Activated CD4-positive, alpha-beta T cell treated with anti-CD3 and anti-CD28 coated beads for 24 hours (primary cell): ENCODE measurements at places on chromosomes 7 and 10.

- DNase-seq: no peak
These were observed 38.7 kb downstream of the LAMB4 start for GRCh38 chr7:108091461-108091831.

GRCh38 chr7:104096683-104097082, 107.2 kb upstream of the RELN start:
- DNase-seq: no peak

DNA sequence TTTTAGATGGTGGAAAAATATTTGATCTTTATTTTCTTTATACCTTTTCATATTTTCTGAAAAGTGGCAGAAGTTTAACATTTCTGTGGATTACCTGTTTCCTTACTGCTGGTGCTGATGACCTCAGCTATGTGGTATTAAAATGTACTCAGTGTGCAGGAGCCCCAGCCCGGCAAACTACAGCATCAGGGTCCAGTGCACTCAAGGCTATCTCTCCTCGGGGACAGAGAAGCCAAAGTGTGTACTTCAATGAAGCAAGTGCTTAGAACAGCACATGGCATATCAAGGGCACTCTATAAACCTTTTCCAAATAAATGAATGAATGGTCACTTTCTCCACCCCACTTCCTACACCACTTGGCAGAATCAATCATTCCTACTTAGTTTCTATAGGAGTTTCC, 111.8 kb downstream of the HIP1 start:
- DNase-seq: no peak

- DNase-seq: no peak
These were observed 16.1 kb downstream of the ADD3 start for GRCh38 chr10:110023785-110024465.

- no peak for DNase-seq
These were observed 226.7 kb downstream of the GPAM start for GRCh38 chr10:111956841-111957240.

DNA sequence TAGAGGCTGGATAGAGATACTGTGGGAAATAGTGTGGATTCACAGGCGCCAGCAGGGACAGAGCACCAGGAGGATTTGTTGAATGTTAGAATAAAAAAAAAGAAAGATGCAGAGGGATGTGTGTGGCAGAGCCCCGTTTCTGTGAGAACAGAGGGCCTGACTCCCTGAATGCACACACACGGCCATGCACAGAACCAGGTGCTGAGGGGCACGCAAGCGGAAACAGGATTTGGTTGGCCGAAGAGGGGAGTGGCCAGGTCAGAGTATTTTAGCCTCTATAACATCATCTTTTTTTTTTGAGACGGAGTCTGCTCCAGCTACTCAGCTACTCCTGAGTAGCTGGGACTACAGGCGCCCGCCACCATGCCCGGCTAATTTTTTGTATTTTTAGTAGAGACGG, 21.9 kb downstream of the IQCE start:
- no peak for DNase-seq

- DNase-seq: no peak
These were observed 12.7 kb downstream of the ABCA13 start for GRCh38 chr7:48183965-48184364.

DNA sequence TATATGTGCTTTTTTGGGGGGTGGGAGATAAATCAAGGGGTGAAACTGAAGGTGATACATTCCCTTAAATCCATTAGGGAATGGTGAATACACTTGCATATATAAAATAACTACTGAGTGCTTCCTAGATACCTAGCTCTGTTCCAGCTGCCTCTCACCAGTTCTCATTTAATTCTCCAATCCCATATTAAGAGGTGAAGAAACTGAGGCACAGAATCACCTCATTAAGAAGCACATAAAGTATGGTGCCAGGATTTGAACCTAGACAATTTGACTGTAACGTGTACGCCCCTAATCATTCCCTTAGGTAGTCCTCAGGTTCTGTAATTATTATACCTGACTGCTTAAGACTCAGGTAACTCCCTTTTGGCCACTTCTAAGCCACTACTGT, 1.5 kb upstream of the SFR1 start:
- no peak for DNase-seq

GRCh38 chr10:131047501-131047900, 264.0 kb downstream of the TCERG1L start:
- DNase-seq: no peak

DNA sequence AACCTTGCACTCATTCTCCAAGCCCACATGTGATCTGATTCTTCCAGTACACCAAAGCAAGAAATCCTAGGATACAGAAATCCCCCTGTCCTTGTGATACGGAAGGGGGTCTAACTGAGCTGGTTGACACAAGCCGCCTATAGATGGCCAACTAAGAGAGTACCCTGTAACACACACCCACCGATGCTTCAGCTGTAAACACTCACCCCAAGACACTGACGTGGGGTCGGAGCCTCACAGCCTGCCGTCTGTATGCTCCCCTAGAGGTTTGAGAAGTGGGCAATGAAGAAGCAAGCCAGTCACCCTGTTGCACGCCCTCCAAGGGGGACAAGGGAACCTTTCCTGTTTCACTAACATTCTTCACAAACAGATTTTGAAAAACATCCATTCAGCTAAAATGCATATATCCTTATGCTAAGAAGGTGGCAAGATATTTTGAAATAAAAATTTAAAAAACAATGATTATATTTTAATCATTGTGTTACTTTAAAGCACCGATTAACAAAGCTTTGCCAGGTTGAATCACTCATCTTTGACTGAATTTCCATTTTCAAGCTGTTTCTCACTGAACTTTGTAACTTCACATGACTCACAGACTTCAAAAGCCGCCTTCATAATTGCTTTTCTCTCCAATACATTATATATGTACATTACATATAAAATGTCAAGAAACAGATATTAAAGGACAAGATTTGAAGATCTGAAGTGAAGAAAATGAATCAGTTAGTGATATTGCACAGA, 329.3 kb downstream of the ARL4A start:
- no peak for DNase-seq

GRCh38 chr7:17680026-17680425, 260.3 kb downstream of the SNX13 start:
- DNase-seq: no peak

- DNase-seq: no peak
These were observed 1.0 kb downstream of the SEPHS1 start for GRCh38 chr10:13347043-13347499.

GRCh38 chr7:77327067-77327931, 88.8 kb downstream of the GSAP start:
- no peak for DNase-seq

DNA sequence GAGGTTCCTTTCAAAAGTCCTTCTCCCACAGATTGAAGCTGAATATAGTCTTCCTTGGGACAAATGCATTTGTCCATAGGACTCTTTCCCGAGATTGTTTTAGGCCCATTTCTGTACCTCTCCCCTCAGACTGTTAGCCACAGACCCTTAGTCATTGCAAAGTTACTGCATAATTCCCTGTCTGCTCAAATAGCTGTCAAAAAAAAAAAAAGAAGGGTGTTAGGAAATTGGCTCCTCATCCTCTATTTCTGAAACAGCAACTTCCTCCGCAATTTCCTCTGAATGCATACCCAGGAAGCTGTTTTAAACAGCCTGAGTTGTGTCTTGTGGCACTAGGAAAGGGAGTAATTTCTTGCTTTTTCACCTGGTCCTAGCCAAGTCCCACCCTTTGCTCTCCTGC, 5.4 kb downstream of the LRRC4 start:
- DNase-seq: no peak

DNA sequence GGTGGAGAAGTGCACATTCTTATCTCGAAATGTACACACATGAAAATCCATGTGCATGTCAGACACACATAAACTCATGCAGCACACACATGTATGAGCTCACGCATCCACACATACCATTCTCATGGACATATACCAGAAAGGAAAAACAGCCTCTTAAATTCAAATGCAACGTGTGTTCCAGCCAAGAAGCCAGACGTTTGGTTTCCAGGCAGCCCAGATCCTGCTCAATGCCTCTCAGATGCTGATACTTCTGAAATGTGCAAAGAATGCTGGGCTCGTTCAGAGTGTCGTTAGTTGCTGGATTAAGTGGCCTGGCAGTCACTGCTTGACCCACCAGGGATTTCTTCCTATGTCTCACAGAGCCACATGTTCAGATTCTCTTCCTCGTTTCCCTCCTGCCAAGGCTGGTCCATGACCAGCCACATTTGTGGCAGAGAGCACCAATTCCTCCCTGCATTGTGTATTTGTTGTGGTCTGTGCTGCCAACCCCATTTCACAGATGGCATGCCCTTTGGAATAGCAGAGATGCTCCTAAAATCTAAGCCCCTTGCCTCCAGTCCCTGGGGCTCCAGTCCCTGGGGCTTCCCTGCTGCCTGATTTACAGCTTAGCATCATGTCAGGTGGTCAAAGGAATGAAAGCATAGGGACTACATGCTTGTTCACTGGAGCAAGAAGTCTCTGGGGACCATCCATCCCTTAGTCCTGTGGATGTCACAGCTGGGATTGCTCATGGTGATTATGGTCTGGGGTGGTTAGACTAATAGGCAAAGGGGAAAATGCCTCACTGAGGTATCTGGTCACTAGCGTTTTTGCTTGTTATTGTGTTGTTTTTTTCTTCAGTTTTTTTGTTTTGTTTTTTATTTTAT, 426.6 kb downstream of the PLXNA4 start:
- DNase-seq: no peak

DNA sequence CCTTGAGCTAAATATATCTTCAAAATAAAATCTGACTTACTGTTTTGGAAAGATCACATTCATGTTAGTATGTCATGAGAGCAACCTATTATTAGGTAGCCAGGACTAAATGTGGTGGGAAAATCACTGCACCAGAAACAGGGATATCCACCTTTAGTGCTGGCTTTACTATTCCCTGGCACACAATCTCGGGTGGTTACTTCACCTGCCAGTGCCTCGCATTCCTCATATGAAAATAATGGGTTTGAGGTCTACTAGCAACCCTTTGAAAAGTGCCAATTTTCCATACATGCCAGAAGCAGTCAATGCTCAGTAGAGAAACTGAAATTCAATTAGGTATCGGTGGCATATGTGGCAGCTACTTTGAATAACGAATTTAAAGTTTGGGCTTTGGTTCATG, 36.8 kb downstream of the PTN start:
- DNase-seq: no peak

DNA sequence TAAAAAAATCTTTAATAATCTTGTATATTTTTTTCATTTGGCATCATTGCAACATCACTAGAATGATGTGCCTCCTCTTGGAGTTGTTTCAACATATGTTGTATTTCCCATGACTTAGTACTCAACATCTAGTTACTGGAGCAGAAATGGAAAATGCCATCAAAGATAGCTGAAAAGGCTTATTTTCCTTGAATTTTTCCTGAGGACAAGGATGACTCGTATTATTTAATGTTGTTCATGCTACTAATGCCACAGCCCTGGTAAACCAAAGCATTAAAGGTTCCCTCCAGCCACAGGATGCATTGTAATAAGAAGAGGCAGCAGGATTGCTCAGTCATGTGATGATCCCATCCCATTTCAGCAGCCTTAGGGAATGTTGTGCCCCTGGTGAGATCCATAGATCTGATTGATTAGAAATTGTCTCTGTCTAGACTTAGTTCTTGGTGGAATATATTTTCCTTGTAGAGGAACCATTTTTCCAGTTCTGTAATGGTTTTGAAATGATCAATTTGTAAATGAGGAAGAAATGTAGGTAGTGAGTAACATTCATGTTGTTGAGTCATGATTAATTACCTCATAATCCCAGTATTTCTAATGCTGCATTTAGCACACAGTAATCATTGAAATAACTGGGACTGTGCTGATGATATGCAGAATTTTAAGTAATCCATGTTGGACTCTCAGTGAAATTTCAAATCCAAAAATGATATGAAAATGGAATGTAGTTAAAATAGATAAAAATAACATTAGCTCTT, 91.3 kb upstream of the SMIM30 start:
- DNase-seq: no peak

GRCh38 chr7:32893207-32893524, 1.6 kb upstream of the KBTBD2 start:
- DNase-seq: no peak

- no peak for DNase-seq
These were observed 189.5 kb downstream of the ANK3 start for GRCh38 chr10:60200012-60200681.

DNA sequence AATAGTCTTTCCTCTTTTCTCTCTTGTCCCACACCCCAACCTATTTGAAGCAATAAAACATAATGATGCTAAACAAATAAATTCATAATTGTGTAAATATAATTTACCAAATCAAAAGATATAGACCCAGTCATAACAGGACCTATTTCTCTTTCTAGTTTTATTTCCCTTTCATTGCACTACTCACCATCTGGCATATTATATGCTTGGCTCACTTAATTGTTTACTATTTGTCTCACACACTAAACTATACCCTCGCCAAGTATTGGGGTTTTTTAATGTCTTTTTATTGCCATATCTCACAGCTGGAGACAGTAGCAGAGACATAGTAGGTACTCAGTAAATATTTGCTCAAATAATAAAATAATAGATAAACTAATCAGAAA, 597.5 kb upstream of the PCDH15 start:
- no peak for DNase-seq

DNA sequence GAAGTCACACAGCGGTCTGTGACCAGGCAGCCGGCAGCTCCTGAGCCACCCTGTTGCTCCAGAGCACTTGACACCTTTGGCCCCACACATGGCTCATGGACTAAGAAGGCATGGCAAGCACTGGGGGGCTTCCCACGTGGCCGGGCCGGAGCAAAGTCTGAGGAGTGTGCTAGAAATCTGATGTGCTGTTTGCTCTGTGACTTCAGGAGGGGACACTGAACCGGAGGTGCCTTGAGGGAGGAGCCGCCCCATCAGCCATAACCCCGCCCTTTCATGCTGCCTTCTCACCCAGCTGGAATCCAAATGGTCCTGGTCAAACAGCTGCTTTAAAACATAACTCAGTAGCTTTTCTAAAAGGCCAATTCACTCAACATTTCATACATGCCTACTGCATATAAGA, 33.5 kb downstream of the PROSER2 start:
- DNase-seq: no peak

GRCh38 chr7:16106300-16106699, 315.0 kb downstream of the CRPPA start:
- DNase-seq: no peak

- DNase-seq: no peak
These were observed 13.4 kb downstream of the SLC13A4 start for GRCh38 chr7:135714534-135715009.

DNA sequence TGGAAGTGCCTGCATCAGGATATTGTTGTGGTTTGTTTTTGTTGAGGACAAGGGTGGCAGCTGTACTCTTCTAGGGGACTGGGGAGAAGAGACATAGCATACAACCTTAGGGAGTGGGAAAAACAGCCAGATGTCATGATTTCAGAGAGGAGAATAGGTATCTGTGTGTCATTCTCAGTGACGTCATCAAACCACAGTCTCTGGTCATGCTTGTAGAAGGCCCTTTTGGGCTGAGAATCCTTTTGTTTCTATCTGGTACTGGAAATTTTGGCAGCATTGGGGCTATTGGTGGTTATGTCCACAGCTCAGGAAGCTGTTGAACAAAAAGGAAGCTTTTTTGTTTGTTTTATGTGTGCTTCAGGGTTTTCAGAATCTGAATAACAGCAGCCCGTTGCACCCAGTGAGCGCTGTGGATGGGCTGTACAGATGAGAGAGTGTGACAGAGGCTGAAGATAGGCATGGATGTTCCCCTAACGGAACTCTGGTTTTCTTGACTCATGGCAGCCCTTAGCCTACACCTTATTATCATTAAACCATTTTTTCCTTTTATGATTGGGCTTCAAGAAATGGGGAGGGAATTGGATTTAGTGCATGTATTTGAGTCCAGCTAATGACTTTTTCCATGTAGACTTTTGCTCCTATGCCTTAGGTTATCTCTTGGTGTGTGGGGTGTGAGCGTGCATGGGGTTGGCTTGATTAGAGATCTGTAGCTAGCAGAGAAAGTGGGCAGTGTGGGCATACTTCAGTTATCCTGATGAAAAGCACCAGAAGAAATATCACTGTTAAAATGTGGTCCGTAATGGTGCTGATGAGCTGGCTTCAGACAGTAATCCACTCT, 65.7 kb downstream of the SND1 start:
- no peak for DNase-seq
